ENCODE measurements at places on chromosomes 2 and 18.

DNA sequence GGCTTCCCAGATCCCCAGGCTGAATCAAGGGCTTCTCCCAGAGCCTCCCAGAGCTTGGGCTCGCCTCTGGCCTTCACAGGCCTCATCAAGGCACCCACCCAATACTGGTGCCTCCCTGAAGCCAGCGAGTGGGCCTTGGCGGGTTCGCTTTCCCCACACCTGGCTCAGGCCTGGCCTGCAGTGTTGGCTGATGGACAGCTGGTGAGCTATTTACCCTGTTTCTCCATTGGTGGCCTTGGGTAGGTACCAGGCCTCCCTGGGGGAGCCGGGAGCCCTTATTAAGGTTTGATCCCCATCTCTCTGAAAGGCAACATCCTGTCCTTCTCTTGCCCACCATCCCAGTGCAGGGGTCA is 18.2 kb upstream of the DUSP2 start:
- DNase-seq: no peak

DNA sequence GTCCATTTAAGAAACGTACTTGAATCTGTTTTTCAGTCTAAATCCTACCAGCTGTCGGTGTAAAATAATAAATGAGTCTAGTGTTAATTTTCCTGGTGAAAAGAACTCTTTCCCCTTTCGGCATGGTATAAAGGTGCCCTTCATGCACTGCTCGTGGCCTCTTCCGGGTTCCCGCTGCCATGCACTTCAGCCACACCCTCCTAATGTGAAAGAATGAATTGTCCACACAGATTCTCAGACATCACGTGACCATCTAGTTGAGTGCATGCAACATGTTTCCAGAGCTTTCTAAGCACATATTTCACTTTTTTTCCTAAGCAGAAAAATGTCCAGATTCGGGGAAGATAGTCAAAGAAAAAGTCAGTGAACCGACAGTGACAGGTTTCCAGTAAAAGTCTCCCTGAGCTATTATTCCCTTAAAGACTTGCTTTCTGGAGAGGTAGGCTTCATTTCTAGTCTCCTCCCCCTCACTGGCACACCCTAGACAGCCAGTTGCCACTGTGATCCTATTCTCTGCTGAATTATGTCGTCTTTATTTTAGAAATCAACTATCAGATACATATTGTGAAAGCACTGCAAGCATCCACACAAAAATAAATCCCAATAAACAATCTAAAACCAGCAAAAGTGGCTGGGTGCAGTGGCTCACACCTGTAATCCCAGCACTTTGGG is 65.9 kb upstream of the RPL31 start:
- DNase-seq: no peak

DNA sequence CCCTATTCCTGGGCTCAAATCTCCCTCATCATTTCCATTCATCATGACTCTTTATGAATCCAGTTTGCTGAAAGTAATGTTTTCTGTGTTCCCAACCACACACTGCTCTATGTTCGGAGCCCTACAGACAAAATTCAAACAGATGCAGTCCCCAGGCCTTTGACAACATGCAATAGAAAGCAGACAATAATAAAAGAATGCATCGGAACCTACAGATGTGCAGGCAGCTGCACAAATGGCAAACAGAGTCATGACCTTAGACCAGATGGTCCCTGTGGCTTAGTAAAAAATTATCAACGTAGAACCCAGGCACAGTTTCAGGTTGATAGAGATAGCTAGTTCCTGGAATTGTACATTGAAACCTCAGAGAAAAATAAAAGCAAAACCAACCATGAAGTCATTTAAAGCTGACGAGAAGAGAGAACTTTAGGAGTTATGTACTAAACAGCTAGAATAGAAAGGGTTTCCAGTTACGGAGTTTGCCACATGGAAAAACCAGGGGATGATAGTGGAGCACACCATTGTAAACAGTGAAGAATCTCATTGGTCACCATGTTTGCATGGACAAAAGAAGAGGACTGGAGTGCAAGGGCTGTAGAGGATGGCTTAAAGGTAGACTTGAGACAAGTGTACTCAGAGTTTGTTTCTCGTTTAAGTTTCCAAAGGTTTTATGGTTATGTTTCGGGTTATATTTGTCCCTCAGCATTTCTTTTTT is 23.2 kb upstream of the ACVR1 start:
- no peak for DNase-seq

GRCh38 chr2:183543222-183543621 is 419.0 kb downstream of the NUP35 start:
- no peak for DNase-seq

GRCh38 chr18:46297621-46298020 is 193.4 kb downstream of the HAUS1 start:
- DNase-seq: no peak
